ENCODE measurements at places on chromosomes 3 and 15.

DNA sequence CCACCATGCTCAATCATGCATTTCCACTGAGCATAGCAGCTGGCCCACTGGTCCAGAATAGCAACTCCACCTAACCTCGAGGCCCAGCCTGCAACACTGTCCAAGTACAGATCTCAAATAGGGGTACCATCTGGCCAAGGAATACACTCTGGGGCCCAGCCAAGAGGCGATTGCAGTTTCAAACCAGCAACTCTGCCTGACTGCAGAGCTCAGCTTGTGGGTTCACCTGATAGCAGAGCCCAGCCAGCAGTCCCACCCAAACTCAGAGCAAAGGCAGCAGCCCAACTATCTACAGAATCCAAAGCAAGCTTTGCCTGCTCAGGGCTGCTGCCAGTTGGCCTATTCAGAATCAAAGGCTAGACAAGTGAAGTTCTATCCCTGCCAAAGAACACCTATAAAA, 30.5 kb downstream of the POLQ start:
- no peak for DNase-seq

DNA sequence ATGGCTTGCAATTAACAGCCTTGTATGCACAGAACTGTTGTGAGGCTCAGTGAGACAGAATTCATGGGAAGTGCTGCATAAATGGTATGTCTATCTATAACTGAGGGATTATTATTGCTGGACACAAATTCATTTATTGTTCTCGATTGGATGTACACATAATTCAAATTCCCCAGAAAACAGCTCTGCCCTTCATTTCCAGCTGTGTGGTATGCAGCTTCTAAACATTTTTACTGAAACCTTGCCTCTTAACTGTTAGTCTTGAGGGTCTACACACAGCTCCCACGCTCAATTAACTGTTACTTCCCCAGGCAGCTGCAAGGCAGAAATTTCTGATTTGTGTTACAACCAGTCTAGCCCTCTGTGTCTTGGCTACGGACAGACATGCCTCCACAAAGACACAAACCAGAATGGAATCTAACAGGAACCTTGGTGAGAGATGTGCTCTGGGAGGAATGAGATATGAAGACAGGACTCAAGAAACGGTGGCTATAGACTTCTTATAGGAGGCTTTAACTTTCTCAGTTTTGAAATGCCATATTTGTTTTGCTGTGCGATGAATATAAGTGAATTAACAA, 139.7 kb upstream of the TBL1XR1 start:
- DNase-seq = no peak

DNA sequence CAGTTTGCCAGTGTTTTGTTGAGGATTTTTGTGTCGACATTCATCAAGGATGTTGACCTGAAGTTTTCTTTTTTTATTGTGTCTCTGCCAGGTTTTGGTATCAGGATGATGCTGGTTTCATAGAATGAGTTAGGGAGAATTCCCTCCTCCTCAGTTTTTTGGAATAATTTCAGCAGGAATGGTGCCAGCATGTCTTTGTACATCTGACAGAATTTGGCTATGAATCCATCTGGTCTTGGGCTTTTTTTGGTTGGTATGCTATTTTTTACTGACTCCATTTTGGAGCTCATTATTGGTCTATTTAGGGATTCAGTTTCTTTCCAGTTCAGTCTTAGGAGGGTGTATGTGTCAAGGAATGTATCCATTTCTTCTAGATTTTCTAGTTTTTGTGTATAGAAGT, 320.0 kb upstream of the PPP2R3A start:
- no peak for DNase-seq

DNA sequence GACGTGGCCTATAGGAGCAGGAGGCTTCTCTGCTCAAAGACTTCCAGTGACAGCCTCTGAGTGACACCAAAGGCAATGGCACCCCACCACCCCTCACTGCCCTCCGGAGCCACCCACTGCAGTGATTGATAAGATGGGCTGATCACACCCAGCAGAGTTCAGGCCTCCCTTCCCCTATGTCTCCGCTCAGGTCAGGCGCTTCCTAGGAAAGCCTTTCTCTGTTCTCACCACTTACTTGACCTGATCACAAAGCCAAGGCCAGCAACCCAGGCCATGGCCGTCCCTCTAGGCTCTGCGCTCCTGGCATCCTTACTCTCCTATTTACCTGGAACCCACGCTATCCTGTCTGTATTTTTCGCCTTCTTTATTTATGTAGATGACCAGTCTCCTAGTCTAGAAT, 282.3 kb downstream of the OCA2 start:
- no peak for DNase-seq
